ENCODE measurements at places on chromosomes 2 and 18.

DNA sequence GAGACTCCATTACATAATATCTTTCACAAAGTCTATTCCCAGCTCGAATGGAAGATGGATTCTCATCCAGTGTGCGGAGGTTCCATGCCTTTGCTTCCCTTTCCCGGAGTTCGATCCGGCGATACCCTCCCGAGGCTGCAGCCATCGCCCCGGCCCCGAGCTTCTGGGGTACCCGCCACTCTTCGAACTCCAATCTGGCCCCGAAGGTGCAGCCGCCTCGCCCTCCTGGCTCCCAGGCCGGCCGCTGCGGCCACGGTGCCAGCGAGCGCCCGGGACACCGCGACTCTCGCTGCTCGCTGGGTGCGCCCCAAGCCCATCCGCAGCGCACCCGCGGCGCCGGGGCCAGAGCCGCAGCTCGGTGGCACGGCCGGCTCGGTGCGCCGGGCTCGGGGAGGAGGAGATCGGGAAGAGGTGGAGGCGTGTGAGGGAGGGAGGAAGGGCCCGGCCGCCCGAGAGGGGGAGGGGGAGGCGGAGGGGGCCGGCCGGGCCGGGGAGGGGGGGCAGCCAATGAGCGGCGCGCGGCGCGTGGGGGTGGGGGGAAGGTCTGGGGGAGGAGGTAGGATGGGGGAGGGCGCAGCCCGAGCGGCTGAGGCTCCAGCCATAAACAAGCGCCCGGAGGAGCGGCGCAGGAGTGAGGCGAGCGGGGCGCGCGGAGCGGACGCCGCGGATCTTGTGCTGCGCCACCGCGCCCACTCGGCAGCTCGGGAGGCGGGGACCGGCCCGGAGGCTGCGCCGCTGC lies at the start of gene CRIM1:
Gene CRIM1 (plus strand): TSS at position 628 of the 739 bp plus-strand sequence. CDS start 515 bp downstream, outside the sequence.
- no peak for DNase-seq

DNA sequence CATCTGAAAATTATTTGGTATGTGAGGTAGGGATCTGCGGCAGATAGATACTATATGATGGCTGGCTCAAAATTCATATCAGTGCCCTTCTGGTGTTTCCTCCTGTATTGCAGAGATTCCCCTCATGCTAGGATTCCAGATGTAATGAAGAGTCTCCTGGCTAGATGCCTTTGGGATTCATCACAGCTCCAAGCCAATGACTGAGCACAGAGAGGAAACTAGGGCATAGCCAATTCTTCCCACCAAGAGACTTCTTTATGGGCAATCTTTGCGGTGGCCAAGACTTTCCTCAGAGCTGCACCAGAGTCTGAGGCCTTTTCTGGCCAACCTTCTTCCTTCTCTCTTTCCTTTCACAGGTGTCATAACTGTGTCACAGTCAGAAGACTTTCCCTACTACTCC lies 25.5 kb upstream of the CIB4 start:
- no peak for DNase-seq

- no peak for DNase-seq
These were observed 132.1 kb upstream of the SETBP1 start for GRCh38 chr18:44548291-44549221.

GRCh38 chr2:54859997-54860701 lies 136.7 kb downstream of the EML6 start:
- no peak for DNase-seq

GRCh38 chr2:182006595-182007341 lies 21.1 kb downstream of the PPP1R1C start:
- no peak for DNase-seq

DNA sequence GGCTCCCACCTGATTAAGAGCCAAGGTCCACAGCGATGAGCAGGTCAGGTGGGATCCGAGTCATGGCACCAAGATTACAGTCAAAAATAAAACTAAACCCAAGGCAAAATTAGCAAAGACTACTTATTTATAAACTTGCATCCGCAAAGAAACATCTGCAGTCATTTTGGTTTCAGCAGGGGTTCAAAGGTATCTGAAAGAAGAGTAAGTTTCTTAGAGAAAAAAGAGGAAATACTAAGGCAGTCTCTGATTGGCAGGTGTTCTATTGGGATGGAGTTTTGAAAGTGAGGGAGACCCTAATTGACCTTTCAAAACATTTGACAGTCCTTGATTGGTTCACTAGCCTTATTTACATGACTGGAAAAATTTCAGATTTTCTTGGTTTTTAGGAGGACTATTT lies 11.0 kb upstream of the PLB1 start:
- DNase-seq, result no peak

- no peak for DNase-seq
These were observed 13.2 kb downstream of the MAP4K4 start for GRCh38 chr2:101710471-101711318.

- DNase-seq, result no peak
These were observed 48.4 kb upstream of the PIK3C3 start for GRCh38 chr18:41906528-41907146.

GRCh38 chr2:200174433-200175216 lies 131.9 kb upstream of the SPATS2L start:
- DNase-seq, result no peak

GRCh38 chr2:47203995-47204394 lies 48.9 kb upstream of the STPG4 start:
- no peak for DNase-seq

GRCh38 chr2:227473122-227473461 lies 1.1 kb downstream of the AGFG1 start:
- no peak for DNase-seq

- no peak for DNase-seq
These were observed 110.2 kb upstream of the CCDC68 start for GRCh38 chr18:55069497-55069896.

GRCh38 chr18:37341473-37342086 lies 224.0 kb downstream of the CELF4 start:
- no peak for DNase-seq

GRCh38 chr18:4004183-4004829 lies 450.8 kb downstream of the DLGAP1 start:
- no peak for DNase-seq

DNA sequence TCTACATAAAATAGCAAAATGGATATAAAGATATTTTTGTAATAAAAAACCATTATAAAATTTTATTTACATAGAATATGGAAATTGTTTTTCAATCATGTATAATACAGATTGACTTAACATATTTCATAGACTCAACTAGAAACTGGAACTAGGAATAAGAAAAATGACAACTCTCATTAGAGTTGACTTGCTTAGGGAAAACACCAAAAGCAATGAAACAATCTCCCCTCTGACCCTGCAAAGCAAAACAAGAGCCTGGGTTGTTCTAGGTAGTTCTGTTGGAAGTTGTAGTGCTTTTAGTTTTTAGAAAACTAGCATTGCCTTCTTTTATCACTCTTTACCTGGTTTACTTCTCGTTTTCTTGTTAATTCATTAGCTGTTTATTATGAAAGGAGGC lies 32.2 kb upstream of the MTIF2 start:
- no peak for DNase-seq

DNA sequence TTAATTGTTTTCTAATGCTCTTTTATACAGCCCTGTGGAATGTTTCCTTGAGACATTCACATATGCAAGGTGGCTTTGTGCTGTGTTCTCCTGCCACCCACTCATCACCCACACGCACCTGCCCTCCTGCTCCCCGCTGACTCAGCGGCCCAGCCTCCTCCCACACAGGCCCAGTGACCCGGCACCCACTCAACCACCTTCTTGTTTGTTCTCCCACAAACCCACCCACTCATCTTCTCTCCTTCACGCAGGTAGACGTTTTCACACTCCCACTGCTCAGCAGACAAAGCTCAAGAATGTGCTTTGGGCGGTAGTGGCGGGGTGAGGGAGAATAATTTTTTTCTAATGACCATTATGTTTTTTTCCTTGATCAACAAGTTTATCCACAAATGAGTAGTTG lies 28.6 kb upstream of the NEMP2 start:
- no peak for DNase-seq

DNA sequence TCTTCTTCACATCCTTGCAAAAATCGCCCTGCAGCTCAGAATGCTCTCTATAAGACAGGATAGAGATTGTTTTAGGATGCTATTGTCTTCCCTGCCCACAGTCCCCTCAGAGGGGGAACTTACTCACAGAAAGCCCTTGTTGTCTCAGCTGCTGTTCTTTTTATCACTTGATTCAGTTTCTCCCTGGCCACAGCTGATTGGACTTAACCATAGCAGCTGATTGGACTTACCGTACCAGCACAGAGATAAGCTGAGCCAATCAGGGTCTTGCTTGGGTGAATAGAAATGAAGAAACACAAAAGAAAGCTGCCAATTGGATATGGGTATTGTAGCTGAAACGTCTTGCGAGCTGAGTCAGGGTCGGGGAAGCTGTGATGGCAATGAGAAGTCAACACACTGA lies 194.2 kb upstream of the MEX3C start:
- DNase-seq, result no peak

GRCh38 chr2:8312221-8312620 lies 369.6 kb upstream of the ID2 start:
- no peak for DNase-seq

DNA sequence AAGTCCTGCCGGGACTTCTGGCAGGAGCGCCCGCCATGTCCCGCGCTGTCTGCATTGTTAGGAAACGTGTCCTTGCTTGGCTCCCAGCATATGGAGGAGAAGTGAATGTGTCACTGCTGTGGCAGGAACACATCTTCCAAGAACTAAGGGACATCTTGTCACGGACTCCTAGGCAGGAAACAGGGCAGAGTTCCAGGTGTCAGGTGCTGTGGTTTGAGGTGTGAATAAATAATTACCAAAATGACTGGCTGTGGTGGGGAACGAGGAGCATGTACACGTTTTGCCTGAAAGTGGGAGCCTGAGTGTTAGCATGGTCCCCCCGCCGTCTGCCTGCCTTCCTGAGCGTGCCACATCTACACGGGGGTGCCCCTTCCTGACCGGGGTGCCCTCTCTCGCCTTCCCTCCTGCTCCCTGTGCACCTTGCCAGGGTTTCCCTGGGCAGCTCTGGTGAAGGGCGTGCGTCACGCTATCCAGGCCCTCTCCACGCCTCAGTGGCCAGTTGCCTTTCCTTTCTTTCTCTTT lies 237.5 kb downstream of the LDLRAD4 start:
- DNase-seq, result no peak

DNA sequence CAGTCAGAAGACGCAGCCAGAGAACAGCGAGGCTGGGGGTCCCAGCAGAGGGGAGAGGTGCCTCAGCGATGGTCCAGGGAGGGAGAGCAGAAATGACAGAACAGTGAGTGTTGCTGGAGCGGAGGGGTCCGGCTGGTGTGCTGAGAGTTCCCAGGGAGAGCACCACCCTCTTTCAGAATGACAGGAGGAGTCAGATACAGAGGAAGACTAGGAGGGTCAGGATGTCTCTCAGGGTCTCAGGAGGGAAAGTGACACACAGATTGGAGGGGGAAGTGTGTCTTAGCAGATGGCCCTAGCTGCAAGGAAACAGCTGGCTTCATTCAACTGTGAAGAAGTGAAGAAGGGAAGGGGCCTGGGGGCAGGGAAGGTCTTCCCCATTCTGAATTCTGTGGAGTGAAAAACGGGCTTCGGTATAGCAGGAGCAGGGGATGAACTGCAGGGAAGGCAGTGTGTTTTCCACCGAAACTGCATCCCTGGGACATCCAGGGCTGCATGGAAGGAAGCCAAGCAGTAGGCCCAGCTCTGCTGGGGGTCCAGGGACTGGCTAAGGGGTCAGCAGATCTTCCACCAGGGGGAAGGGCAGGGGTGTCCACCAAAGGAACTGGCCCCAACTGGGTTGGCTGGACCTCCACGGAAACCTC lies 90.0 kb upstream of the OTOS start:
- no peak for DNase-seq

DNA sequence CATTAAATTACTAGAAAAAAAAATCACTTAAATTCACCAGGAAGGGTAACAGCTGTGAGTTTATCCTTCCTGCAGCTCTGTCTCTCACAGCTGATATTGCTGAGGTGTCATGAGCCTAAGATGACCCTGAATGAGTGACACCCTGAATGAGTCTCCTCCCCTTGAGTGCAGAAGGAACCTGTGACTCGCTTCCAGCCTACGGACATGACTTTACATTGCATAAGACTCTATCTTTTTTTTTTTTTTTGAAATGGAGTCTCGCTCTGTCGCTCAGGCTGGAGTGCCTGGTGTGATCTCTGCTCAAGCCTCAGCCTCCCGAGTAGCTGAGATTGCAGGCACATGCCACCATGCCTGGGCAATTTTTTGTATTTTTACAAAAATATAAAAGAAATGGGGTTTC lies 14.1 kb downstream of the MRO start:
- no peak for DNase-seq

GRCh38 chr18:35038881-35039491 lies 2.2 kb upstream of the MAPRE2 start:
- DNase-seq, result no peak

GRCh38 chr2:121524685-121525425 lies 5.8 kb upstream of the RNU4ATAC start:
- no peak for DNase-seq

DNA sequence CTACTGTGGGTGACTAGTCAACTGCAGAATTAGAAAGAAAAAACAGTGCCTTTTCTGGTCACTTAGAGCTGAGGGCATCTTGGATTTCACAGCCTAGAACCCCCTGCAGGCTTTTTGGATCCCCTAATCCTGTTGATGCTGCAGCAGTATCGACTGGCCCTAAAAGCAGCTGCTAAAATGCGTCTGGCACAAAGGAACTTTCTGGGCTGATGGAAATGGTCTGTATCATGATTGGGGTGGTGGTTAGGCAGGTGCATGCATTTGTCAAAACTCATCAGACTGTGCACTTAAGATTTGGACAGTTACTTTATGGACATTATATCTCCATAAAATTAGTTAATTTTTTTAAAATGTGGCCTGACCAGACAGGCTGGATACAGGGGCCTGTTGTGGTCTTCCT lies 149.8 kb downstream of the KLHL29 start:
- DNase-seq, result no peak

DNA sequence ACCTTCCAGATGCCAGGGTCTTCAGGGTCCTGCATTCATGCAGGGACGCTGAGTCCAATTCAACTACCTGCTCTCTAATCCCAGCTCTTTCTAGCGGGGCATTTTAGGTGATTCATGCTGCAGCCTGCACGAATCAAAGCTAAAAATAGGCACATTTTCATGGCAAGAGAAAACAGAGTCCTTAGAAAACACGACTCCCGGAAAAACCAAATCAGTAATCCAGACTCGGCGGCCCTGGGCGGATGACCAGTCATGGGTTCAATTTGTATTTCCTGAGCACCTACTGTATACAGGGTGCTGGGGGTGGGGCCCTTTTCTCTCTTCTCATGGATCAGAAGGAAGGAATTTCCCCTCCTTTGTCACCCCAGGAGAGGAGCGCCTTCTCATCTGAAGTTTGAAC lies 64.4 kb downstream of the LONRF2 start:
- DNase-seq, result no peak

DNA sequence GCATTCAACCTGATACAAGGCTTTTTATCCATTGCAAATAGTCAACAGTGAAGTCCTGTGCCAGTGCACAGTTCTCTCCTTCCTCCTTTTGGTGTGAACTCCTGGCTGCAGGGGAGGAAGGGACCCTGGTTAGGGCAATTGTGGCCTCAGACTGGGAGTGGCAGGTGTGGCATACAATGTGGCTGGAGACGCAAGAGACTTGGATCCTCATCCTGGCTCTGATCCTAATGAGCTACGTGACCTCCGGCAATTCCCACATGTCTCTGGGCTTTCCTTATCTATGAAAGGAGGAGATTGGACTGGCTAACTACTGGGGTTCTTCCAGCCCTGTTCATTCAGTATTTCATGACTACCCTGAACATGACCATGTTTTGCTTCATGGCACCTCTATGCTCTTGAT lies 10.5 kb upstream of the IL1A start:
- DNase-seq, result no peak

Data from stimulated activated CD8-positive, alpha-beta memory T cell treated with anti-CD3 and anti-CD28 coated beads, Interleukin-7, amount 100 ng/mL, for 24 hours (primary cell).